ENCODE measurements at places on chromosomes 6 and 20.

DNA sequence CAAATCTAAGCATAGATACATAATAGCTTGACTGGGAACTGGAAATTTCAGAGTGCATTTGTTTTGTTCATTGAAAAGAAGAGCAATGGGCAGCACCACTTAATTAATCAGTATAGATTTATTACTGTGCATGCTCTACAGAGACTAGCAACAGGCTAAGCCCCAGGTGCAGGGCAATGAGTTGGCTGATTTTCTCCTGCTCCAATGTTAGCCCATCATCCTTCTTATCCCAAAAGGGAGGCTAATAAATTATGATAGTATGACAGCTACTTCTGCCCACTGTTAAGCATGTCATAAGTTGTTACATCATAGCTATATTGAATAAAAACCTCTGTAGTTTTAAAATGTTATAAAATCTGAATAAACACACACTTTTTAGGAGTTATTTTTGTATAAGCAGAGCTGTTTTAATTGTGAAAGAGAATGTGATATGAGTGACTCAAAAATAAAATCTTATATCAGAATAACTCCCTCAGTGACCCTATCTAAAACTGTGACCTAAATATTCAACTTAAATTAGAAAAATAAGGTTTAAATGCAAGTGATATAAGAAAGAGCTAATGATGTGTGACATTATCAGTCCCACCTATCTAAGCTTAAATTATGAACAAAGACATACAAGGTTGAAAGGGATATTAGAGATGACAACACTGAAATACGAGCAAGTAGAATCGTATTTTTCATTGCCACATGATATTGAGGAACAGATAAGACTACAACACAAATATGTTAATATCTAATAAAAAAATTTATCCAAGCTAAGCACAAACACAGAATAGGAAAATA lies 967.3 kb upstream of the ADGRB3 start:
- no peak for DNase-seq

GRCh38 chr6:56753811-56754210 lies 111.1 kb upstream of the DST start:
- DNase-seq = no peak

GRCh38 chr6:34005901-34006531 lies 139.9 kb downstream of the GRM4 start:
- no peak for DNase-seq

DNA sequence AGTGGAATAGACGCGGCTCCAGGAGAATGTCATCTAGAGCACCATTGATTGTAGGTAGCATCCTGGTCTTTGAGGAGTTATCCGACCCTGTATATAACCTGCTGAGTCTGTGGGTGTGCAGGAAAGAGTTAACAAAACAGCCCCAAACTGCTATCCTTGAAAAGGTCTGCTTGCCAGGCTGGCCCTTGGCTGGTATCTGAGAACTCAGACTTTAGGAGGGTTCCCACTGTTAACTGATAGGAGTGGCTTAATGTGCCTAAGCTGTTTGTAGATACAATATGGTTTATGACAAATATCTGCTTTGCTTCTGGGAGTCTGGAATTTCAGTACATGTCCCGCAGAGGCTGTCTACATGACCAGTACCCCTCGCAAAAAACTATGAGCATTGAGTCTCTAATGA lies 27.6 kb upstream of the MCUR1 start:
- no peak for DNase-seq

GRCh38 chr6:157629220-157629619 lies 193.8 kb upstream of the SNX9 start:
- no peak for DNase-seq

GRCh38 chr20:58688414-58688813 lies 4.2 kb upstream of the NPEPL1 start:
- no peak for DNase-seq

DNA sequence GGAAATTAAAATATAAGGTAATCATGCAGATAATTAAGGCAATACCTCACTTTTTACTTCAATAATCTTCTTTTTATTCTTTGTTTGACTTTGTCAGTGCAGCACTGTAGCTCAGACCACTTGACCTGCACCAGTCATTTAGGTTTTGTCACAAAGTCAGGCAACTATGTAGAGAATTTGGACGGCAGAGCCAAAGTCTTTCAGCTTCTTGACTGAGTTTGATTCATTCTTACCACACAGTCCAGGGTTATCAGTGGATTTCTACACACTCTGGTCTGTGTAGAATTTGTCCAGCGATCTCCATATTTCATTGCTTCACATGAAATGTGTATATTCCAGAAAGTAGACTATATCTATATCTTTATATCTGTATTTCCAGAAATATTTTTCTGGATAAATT lies 107.3 kb downstream of the TFAP2B start:
- no peak for DNase-seq

GRCh38 chr20:16671753-16672152 lies 58.1 kb upstream of the SNRPB2 start:
- no peak for DNase-seq

DNA sequence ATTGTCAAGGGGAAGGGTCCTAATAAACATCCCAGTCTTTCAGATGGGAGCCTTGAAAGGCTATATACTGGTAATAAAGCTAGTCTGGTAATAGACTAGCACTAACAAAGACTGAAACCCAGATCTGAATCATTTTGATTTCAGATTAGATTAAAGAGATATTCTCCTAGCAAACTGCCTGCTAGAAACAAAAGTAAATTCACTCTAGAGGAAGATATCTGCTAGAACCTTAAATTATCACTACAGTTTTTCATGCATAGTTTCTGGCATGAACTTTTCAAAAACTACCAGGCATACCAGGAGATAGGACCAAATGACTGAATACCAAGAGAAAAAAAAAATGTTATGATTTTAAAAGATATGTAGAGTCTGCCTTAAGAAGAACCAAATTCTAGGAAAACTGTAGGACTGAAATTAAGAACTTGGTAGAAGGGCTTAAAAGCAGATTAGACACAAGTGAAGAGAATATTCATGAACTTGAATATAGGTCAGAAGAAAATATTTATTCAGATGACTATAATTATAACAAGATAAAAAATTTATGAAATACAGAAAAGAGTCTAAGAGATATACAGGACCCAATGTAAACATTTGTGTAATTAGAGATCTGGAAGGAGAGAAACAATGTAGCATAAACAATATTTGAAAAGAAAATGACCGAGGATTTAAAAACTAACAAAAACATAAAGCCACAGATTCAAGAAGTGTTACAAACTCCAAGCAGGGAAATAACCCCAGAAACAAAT lies 141.6 kb downstream of the FOXO3 start:
- DNase-seq = no peak

DNA sequence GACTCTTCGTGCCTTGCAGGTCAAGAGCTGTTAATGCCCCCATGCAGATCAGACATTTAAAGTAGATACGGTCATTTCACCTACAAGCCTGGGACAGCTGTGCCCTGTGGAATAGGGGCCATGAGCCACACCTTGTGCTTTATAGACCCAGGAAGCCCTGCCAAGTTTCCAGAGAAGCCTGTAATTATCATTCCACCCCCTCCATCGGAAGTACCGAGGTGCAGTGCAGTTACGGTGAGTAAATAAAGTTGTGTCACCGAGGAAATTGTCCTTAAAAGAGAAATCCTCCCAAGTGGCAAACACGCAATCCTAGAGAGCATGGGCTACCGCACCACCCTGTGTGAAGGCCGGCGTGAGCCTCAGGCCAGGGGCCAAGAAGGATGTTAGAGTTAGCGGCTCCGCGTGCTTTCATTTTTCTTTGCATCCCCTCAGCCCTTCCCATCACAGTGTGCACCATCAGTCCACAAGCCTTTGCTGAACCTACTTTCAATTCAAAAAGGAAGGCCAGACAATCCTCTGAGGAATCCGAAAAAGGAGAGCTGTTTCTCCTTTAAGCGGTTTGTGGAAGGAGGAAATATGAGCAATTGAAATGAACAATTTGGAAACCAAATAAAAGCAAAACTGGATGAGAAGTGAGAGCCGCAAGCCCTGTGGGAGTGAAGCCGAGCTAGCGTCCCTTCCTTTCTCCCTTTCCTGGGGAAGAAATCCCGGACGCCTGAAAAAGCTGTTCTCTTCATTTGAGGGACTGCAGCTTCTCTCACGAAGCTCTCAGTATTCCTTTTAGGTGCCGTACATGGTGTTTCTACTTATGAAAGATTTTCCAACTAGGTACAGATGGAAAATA lies 183.3 kb upstream of the PDE10A start:
- no peak for DNase-seq

- no peak for DNase-seq
These were observed 267.9 kb upstream of the PLN start for GRCh38 chr6:118280210-118280609.

DNA sequence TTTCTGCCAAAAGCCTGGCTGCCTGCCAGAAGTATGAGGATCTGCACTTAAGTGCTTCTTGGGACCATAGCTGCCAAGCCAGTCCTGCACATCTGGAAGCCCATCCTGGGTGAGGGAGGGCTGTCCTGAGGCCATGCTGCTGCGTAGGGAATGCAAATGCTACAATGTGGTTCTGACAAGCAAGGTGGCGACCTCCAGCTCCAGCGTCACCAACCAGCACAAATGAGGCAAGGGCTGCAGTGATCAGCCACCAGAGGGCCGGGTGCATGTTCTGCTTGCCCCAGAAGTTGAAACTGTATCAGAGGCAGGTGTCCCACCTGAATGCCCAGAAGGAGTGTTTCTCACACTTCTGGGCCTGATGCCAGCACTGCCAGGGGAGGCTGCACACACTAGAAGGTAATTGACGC lies 99.1 kb upstream of the KCNQ5 start:
- no peak for DNase-seq

- no peak for DNase-seq
These were observed 55.3 kb upstream of the LY86 start for GRCh38 chr6:6533176-6533575.

DNA sequence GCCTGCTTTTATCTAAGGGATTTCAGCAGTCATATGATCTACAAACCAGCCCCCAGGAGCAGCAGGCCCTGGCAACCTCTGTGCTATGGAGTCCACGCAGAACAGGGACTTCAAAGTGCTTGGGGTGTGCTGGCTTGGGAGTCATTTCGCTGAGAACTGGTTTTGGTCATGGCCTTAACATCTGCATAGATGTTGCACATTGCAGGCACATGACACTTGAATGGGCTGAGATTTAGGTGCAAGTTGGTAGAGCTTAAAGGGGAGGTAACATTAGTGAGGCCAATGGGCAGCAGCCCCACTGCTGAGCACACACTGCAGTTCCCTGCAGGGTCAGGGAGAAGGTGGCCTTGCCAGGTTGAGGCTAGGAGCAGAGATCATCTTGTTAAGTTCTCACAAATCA lies 43.6 kb downstream of the RREB1 start:
- DNase-seq = no peak

DNA sequence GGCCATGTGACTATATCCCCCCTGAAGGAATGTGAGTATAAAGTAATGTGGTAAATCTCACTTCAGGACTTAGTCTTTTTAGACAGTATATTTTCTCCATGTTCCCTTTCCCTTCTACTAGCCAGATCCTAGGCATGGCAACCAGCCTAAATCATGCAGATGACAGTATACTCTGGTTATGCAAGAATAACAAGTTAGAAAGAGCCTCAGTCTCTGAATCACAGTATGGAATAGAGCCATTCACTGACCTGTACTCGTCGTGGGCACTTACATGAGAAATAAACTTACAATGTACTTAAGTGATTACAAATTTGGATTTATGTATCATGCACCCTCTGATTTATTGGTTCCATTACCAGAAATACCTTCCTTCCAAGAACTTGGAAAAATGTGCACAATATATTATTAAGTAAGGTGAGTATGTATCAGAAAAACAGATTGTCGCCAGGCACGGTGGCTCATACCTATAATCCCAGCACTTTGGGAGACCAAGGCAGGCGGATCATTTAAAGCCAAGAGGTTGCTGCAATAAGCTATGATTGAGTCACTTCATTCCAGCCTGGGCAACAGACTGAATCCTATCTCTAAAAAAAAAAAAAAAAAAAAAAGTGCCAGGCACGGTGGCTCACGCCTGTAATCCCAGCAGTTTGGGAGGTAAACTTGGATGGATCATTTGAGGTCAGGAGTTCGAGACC lies 25.1 kb upstream of the FAM8A1 start:
- no peak for DNase-seq

DNA sequence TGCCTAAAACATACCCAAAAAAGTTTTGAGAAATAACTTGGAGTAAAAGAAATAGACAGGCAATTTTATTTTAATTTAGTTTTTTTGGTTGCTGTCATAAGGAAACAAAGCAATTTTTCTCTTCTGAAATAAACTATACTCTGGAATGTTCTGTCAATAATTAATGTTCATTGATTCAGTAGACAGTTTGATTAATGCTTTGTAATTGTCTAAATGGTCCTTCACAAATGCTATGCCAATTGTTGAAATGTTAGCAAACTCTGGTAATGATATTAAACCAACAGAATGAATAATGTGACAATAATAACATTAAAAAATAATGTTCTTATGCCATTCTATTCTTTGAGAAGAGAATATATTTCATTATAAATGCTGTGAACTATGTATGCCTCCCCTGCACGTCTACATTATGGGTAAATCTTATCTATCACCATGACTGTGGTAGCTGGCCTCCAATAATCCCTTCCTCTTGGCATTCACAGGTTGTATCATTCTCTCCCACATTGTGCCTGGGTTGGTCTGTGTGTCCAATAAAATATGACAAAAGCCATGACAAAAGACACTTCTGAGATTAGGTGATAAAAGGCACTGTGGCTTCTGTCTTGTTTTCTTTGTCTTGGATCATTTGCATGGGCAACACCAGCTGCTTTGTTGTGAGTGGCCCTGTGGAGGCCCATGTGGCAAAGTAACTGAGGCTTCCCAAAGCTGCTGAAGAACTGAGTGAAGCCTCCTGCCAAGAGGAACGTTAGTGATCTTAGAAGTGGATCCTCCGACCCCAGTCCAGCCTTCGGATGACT lies 25.1 kb downstream of the IL20RA start:
- no peak for DNase-seq

DNA sequence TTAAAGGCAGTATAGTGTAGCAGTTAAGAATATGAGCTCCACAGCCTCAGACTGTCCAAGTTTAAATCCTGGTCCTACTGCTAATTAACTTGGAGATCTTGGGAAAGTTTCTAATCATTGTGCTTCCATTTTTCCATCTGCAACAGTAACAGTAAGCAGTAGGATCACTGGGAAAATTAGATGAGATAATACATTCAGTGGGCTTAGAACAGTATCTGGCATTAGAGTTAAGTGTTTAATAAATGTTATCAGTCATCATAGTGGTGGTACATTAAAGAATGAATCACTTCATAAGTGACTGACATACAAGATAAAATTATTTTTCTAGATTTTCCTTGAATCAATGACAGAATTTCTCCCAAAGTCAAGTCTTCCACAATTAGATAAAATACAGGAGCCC lies 5.0 kb downstream of the NHSL1 start:
- no peak for DNase-seq

DNA sequence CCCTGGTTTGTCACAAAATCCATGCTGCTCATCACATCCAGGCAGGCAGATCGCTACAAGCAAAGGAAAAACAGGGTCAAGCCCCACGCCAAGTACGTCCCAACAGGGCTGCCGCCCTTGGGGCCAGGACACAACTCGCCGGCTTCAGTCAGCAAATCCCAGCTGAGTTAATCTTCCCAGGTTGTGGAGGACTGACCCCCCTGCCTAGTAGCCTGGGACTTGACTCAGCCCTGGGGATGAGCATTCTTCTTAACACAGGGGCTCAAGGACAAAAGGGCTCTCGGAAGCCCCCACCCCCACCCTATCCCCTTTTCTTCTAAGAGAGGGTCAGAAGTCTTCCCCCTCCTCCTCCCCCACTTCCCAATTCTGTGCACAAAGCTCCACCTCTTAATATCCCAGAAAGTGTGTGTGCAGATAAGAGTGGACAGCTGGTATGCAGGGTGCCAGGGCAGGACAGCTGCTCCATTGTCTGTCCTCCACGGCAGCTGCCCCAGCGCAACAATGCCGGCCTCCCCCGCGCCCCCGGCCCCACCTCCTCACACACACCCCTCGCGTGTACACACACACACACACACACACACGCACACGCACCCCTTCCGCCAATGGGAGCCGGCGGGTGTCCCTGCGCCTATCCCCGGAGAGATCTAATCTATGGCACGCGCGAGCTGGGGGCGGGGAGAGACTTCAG lies 4.5 kb downstream of the DLL1 start:
- DNase-seq = no peak

All from activated T-cell treated with anti-CD3 and anti-CD28 coated beads, Interleukin-2, amount 50 U/mL, for 72 hours (primary cell).